Non-pigmented ciliary epithelial cell (primary cell): ENCODE measurements at places on chromosomes 4 and X.

DNA sequence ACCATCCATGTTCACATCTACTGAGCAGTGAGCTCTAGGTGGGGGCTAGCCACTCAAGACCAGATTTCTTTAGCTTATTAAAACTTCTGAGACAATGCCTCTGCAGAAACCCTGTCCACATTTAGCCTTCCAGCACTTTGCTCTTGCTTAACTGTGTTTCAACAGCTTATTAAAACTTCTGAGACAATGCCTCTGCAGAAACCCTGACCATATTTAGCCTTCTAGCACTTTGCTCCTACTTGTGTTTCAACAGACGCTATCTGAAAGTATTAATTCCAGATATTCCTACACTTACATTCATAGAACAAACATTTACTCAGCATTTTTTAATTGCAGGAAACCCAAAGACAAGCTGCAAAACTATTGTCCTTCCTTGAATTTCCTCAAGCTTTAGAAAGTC, 91.9 kb downstream of the SEL1L3 start:
- no peak for DNase-seq

DNA sequence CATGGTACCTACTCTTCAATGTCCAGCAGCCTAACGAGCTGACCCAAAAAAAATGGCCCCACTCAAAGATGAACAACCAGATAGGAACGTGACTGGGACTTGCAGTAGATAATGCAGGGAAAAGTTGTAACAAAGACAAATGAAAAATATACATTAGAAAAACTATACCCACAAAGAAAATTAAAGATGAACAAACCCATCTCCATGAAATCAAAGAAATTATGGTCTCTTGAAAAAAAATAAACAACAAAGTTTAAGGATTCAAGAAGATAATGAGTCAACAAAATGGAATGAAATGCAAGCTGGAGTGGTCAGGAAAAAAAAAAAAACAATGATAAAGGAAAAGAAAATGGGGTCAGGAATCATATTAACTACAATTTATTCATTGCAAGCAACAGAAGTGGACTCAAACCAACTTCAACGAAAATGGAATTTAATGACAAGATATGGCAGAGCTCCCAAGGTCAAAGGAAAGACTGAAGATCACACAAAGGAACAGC, 309.8 kb upstream of the GALNT7 start:
- no peak for DNase-seq

- DNase-seq, result no peak
These were observed 2.2 kb downstream of the SLITRK4 start for GRCh38 chrX:143633461-143634308.

DNA sequence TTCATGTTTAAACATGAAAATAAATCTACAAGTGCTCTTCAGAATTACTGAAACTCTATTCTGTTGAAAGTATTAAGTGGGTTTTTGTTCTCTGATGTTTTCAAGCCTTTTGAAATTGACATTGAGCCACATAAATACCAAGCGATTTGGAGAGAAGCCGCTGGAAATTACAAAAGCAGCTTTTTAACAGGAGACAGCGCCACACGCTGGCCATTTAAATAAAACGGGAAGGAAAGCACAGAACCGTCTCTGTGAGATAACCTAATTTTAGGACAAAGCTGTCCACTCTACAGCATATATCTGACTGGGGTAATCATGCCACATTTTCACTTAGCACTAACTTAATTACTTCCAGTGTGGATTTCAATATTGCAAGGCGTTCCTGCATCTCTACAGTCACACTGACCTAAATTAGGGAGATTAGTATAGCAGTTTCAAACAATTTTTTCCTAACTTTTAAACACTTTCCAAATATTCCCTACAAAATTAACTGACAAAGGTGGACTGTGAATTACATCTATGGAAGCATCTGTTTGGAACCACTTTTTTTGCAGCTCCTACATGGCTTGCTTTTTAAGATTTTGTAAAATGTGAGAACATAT, 6.8 kb upstream of the ANOS1 start:
- DNase-seq, result no peak

- DNase-seq, result no peak
These were observed 2.3 kb upstream of the SOWAHD start for GRCh38 chrX:119755981-119756533.

DNA sequence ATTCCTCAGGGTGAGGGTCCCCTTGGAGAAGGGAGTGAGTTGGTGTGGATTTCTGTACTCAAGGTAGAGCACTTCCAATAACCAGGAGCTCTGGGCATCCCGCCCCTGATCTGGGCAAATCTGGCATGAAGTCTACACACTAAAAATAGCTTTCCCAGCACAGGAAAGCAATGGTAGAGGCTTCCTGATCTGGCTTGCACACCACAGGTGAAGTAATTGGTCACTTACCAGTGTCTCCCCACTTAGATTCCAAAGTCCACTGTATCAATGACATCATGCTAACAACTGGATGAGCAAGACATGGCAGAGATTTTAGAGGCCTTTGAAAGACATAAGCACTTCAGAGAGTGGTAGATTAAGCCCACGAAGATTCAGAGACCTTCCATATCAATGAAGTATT, 17.8 kb upstream of the IDS start:
- DNase-seq, result no peak

- DNase-seq, result no peak
These were observed 7.5 kb downstream of the DTHD1 start for GRCh38 chr4:36288731-36289426.

GRCh38 chrX:97860226-97860625, 976.5 kb downstream of the RPA4 start:
- DNase-seq, result peak; percentile 22

GRCh38 chr4:105306820-105307219, 160.1 kb downstream of the TET2 start:
- DNase-seq, result no peak

GRCh38 chr4:963276-964225, 9.8 kb downstream of the DGKQ start:
- no peak for DNase-seq

- no peak for DNase-seq
These were observed 1017.1 kb upstream of the HS3ST1 start for GRCh38 chr4:12445711-12446235.

- no peak for DNase-seq
These were observed 40.9 kb upstream of the PRDM8 start for GRCh38 chr4:80156410-80156809.

- DNase-seq, result no peak
These were observed 1.5 kb upstream of the PAQR3 start for GRCh38 chr4:78940752-78941151.

GRCh38 chrX:118152721-118153120, 36.1 kb upstream of the KLHL13 start:
- no peak for DNase-seq

GRCh38 chr4:183321516-183321915, 710 bp downstream of the CLDN24 start:
- DNase-seq, result no peak

GRCh38 chrX:11214346-11215190, 78.6 kb upstream of the AMELX start:
- no peak for DNase-seq

- no peak for DNase-seq
These were observed 86.1 kb downstream of the SOWAHB start for GRCh38 chr4:76811604-76812412.

DNA sequence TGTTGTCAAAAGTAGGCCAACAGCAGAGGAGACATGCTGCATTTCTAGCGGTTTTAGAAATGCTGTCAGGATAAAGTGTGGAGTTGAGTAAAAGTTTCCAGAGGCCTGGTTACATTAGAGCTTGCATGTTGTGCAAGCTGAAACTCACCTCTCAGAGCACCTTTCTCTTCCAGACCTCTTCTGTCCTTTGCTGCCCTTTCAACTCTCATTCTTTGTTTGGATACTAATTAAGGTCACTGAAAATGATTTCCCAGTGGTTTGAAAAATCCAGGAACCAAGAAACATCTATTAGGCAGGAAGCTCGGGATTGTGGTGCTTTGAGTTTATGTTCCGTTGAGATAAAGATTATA, 426.6 kb downstream of the MAPK10 start:
- DNase-seq, result no peak

DNA sequence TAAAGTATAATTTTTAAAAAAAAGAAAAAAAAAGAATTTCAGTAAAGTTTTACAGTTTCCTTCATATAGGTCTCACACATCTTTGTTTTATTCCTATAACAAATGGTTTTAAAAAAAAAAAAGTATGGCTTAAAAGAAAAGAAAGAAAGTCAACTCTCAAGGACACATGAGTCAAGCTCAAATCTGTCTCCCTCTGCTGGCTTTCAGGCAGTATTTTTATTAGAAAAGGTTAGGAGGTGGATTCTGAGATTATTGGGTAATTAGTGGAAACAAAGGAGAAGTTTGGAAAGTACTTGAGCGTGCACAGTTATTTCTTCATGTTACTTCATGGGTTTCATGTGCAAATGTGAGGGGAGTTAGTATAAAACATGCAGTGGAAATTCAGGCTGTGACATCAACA, 36.6 kb upstream of the BTC start:
- no peak for DNase-seq

DNA sequence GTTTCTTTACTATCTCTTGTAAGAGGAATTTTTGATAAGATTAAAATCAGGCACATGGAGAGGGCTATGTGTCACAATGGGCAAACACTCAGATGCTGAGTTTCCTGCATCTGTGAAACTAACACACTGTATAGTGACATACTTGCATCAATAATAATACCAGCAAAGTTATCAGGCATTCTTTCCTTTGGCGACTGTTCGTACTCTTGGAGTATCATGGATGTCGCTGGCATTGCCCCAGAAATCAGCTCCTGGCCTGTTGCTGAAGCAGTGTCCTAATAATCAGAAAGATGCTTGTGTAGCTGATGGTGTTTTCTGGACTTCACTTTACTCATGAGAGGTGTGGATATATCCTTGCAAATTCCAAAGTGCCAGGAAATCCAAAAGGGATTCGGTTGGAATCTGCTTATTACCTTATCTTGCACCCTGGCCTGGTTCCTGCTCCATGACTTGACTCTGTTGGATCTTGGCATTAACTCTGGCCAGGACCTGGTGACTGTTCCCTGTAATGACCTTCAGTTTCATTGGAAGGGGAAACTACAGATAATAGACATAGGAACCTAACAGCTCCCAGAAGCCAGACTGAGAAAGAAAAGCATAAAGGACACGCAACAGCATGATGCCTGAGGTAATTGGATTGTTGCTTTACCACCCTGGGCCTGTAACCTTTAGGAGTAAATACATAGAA, 762.5 kb upstream of the GRIA3 start:
- no peak for DNase-seq

DNA sequence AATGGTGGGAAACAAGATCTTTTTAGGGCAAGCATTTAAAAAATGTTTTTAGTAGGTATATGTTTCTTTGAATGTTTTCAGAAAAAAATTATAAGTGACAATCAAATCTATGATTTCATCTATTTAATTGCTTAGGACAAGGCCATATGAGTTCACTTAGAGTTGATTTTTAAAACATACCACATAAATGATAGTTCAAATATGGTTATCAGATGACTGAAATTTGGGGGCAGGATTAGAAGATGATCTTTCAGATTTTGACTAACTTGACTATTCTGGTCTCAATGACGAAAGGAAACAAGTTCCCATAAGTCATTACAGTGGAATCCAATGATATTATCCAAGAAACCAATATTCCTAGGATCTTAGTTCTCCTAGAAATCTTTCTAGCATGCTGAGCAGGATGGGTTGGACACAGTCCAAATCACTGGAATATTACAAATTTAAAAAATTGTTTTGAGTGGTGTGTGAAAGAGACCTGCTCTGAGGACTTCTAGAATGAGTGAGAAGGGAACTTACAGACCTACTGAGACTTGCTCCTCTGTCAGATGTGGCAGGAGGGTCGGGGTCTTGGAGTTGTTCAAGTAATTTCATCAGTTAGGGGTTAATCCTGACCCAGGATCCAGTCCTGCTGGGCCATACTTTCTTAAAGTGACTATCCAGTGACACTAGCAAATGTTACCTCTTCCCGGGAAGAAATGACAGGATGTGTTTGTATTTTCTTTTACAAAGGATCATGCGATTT, 20.0 kb downstream of the RHOH start:
- no peak for DNase-seq

DNA sequence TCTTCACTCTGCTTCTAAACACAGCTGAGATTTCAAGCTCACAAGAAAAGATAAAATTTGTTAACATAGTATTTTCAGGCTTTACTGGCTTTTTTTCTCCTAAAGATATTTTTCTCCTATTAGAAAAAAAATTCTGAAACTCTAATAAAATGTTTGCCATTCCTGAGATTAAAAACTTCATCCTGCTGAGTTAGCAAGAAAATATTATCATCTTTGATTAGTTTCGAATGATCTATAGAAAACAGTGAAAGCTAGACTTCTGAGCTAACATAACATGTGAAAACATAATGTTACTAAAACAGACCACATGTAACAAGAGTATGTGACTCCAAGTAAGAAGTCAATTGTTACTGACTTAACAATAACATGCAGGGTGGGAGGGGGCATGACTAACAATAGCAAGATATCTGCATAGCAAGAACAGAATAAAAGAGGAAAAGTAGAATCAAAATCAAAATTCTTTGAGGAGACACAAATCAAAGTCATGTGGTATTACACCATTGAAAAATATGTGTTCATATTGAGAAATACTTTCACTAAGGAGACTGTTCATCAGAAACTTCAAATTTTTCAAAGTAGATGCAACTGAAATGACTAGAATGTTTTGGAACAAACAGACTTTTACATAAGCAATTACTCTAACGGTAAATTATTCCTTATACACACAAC, 14.5 kb downstream of the TBCK start:
- no peak for DNase-seq

DNA sequence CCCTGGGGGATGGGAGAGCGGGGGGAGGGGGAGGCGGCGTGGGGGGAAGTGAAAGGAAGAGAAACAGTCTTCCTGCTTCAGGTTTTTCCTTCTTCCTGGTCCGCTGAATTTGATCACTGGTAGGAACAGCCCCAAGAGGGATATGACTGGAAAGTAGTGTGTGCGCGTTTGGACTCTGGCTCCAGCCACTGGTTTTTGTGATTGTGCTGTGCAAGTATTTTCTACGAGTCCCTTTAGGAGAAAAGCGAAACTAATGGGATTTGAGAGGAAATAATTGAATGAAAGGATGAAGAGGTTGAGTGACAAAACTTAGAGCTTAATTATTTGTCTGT, 836 bp downstream of the PRRG1 start:
- DNase-seq, result no peak

DNA sequence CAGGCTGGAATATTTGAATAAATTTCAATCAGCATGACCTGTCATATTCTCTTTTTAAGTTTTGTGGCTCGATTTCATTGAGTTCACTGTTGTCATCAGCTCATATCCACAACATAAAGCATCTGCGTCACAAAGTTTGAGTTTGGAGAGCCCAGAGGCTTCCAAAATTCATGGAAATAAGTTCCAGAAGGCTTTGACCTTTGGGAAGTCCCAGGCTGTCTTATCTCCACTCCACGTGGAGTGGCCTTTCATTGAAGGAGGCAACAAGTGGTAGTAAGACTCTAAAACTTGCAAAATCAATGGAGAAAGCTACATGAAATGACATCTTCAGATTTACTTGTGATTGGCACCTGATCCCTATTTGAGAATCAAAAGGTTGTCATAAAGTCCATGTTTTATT, 54.1 kb upstream of the UNC5C start:
- no peak for DNase-seq

- DNase-seq, result no peak
These were observed 7.3 kb downstream of the TRIM75 start for GRCh38 chr4:165060938-165061337.
